ENCODE measurements at places on chromosomes 2 and 18.

DNA sequence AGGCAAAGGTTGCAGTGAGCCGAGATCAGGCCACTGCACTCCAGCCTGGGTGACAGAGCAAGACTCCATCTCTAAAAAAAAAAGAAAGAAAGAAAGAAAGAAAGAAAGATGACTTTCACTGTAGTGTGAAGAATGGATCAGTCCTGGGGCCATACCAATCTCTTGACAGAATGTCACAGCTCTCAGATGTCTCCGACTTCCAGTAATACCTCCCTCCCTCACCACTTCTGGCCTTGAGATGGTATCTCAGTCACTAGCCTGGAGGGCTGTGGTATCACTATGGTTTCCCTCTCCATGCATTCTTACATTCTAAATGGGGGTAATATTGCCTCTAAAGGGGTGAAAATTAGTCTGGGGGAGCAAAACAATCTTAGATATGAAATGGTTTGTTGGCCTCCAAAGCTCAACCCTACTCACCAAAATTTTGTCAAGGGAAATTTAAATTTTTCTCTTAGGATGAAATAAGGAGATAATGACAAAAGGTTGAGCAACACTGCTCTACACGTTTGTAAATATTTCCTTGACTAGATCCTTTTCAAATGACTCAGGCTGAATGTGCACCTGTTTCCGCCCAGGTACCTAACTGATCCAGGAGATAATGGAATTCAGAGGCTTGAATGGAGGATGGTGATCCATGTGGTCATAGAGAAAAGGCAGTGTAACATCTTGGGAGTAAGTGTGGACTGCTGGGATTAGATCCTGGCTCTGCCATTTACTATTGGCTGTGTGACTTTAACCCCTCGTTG is 19.9 kb upstream of the SPRED2 start:
- no peak for DNase-seq

DNA sequence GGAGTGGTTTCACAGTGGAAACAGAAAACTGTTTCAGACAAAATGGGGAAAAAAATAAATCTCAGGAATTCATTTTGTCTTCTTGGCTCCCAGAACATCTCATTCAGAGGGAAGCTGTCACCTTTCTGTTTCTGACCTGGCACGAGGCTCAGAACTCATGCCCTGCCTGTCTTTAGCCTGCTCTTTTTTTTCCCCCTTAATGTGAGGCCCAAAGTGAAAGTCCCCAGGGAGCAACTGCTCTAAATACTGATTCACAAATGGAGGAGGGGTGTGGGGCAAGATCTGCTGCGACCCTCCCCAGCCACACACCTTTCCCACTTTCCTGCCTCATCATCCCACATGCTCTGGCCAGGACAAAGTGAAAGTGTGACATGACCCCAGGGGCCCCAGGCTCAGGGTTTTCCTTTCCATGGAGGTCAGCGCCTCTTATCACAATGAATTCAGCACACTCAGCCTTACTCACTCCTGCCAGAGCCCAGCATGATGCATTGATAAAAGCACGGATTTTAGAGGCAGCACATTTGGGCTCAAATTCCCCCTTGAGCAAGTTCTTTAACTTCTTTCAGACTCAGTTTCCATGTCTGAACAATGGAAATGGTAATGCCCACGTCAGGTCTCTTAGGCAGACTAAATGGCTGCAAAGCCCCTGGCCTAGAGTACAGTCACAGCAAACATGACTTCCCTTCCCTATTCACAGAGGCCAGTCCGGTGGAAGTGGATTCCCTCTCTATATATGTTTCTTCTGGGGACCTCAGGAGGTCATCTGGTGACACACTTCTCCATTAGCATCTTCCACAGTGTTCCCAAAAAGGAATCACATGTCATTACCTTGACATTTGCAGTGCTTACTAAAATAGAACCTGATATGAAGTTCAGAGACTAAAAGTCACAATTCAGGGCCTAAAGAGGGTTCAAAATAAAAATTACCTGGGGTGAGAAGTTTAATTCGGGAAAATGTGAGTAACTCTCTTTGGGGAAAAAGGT is 55.3 kb upstream of the TMEM163 start:
- no peak for DNase-seq

- DNase-seq, result no peak
Measured at GRCh38 chr2:220053919-220054318, 426.5 kb downstream of the SLC4A3 start.

- DNase-seq, result no peak
Measured at GRCh38 chr2:1287427-1287826, 125.8 kb upstream of the TPO start.

Measured in AG08395 (cell line).